Stimulated activated CD8-positive, alpha-beta memory T cell treated with anti-CD3 and anti-CD28 coated beads, Interleukin-15, amount 100 ng/mL, for 48 hours (primary cell): ENCODE measurements at places on chromosomes 4 and X.

GRCh38 chrX:43552156-43552555 is 103.9 kb upstream of the MAOA start:
- DNase-seq: no peak

GRCh38 chr4:15344041-15344440 is 83.8 kb upstream of the C1QTNF7 start:
- DNase-seq: no peak

DNA sequence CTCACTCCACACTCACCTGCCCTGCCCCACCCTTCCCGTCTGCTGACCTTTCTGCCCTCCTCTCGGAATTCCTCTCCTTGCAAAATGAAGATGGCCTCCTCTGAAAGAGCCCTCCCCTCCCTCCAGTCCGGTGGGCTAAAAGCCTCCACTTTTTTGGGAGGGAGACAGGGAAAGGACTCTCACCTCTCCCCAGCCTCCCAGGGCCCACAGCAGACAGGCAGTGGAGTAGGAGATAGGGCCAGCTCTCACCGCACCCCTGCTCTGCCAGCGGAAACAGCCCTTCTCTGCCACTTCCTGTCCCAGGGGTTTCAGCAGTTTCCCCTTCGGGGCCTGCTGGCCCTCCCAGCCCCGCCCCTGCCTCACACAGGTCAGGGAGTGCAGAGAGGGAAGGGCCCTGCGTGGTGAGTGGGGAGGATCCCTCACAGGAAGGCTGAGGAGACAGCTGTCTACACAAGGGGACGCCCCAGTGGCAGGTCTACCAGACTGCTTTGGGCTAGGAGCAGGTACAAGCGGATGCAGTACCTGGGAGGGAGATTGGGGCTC is 18.2 kb downstream of the ELF4 start:
- peak; percentile 86 for DNase-seq

GRCh38 chr4:22911285-22911684 is 218.5 kb downstream of the GBA3 start:
- DNase-seq: no peak

GRCh38 chrX:135408794-135409193 is 12.9 kb upstream of the SMIM10L2A start:
- no peak for DNase-seq

DNA sequence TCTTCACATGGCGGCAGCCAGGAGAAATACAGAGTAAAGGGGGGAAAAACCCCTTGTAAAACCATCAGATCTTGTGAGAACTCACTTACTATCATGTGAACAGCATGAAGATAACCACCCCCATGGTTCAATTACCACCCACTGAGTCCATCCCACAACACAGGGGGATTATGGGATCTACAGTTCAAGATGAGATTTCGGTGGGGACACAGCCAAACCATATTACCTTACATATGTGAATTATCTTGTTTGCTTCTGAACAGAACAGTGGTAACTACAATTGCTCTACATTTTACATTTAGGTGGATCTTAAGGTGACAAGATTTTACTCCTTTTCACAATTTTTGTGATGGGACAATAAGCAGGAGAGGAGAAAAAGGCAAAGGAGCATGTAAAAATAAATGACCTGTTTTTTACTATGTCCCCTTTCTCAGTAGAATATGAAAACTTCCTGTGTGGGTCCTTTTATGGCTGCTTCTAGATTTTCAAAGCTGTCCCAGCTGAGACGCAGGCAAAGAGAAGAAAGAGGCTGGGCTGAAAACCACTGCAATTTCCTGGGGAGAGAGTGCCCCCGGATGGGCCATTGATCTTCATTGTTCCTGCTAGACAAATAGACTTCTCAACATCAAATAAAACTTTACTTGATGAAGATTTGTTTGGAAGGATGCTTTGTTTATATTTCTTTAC is 45.9 kb upstream of the PGM2 start:
- DNase-seq: no peak

DNA sequence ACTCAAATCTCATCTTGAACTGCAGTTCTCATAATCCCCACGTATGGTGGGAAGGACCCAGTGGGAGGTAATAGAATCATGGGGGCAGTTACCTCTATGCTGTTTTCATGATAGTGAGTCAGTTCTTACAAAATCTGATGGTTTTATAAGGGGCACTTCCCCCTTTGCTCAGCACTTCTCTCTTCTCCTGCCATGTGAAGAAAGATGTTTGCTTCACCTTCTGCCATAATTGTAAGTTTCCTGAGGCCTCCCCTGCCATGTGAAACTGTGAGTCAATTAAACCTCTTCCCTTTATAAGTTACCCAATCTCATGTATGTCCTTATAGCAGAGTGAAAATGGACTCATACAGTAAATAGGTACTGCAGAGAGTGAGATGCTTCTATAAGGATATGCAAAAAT is 1050.6 kb upstream of the GRIA3 start:
- DNase-seq: no peak
